ENCODE measurements at places on chromosomes 16 and 17.

GRCh38 chr17:68431661-68432071, 25.6 kb downstream of the WIPI1 start:
- no peak for DNase-seq

DNA sequence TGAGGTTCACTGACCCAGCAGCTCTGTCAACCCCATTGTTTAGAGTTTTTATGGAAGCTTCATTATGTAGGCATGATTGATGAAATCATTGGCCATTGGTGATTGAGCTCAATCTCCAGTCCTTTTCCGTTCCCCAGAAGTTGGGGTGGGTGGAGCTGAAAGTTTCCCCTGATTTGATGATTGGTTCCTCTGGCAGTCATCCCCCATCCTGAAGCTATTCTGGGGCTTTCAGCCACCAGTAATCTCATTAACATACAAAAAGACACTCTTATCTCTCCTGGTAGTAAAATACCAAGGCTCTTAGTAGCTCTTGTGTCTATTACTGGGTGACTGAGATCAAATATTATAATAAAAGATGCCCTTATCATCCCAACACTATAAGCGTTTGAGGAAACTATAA, 67.1 kb downstream of the TANC2 start:
- DNase-seq = no peak

DNA sequence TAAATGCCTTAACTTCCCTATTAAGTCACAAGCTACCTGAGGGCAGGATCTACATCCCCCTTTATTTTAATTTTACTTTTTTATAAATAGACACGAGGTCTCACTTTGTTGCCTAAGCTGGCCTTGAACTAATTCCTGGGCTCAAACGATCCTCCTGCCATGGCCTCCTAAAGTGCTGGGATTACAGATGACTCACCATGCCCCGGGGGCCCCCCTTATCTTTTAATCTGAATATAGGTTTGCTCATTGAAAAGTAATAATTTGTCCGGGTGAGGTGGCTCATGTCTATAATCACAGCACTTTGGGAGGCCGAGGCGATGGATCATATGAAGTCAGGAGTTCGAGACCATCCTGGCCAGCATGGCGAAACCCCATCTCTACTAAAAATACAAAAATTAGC, 14.2 kb downstream of the ETV4 start:
- DNase-seq = no peak

GRCh38 chr17:82670661-82671450, 22.6 kb upstream of the WDR45B start:
- no peak for DNase-seq

DNA sequence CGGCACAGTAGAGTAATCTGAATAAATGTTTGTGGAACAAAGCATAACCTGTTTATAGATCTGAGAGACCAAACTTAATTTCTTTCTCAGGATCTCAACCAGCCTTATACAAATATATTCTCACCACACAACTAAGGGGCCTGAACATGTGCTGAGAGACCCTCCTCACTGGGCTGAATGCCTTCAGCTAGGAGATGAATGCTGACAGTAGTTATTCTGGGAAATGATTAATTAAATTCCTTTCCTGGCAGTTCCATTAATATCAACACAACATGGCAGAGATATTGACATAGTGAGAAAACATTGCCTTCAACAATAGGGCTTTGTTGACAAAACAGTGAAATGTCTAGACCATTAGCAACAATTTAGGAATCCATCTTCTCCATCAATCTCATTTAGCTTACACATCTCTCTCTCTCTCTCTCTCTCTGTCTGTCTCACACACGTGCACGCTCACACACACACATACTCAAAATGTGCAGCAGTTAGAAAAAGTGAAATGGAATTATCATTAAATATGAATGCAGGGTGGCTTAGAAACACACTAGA, 780.8 kb upstream of the CDH8 start:
- no peak for DNase-seq

DNA sequence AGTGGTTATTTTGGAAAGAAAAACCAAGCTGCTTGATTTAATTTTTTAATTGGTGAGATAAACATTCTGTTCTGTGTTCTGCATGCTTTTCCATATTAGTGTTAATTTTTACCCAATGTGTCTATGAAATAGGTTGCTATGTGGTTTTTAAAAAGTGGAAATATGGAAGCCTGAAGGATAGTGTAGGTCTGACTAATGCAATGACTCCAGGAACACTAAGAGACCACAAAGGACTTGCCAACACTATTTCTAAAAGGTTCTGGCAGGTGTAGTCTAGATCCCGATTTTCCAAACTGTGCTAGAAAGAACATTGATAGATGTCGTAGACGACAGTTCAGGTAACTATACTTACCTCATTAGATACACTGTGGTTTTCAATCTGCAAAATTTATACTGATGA, 877.4 kb upstream of the GOT2 start:
- no peak for DNase-seq

DNA sequence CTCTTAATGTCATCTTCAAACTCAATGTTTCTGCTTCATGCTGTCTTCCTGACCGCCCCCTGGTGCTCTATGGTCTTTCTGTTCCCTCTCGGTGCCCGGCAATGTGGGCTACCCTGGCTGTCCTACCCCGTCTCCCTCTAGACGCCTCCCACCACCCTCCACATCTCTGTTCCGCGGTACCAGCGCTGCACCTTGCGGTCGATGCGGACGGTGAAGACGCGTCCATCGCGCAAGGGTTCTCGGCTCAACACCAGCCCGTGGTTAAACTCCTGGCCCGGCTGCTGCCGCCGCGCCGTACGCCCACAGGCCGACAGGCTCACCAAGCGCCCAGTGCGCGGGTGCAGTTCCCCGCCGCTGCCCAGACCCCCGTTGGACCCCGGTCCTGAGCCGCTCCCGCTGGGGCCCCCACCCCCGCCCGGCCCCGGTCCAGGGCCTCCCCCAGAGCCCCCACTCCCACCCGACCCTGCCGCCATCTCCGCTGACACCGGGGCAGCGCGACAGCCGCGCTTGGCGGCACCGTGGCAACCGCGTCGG, at the start of gene NEURL4:
Gene NEURL4 (minus strand): TSS at position 496 of the 534 bp plus-strand sequence. CDS start 23 bp downstream, at position 473.
- no peak for DNase-seq

DNA sequence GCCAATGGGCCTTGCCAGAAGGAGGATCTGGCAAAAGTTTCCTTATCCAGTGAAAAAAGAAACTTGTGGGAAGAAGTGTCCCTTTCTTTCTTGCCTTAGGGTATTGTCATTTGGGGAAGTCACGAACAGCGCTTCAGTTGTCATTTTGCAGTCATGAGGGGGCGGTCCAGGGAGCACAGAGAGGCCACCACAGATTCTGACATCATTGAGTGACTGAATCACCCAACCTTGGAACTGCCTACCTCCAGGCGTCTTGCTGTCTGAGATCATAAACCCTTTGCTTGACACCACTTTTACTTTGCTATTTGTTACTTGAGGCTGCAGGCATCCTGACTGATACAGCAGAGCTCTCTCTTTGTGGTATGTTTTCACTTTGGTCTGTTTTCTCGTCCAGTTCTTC, 3.1 kb upstream of the WSCD1 start:
- no peak for DNase-seq

DNA sequence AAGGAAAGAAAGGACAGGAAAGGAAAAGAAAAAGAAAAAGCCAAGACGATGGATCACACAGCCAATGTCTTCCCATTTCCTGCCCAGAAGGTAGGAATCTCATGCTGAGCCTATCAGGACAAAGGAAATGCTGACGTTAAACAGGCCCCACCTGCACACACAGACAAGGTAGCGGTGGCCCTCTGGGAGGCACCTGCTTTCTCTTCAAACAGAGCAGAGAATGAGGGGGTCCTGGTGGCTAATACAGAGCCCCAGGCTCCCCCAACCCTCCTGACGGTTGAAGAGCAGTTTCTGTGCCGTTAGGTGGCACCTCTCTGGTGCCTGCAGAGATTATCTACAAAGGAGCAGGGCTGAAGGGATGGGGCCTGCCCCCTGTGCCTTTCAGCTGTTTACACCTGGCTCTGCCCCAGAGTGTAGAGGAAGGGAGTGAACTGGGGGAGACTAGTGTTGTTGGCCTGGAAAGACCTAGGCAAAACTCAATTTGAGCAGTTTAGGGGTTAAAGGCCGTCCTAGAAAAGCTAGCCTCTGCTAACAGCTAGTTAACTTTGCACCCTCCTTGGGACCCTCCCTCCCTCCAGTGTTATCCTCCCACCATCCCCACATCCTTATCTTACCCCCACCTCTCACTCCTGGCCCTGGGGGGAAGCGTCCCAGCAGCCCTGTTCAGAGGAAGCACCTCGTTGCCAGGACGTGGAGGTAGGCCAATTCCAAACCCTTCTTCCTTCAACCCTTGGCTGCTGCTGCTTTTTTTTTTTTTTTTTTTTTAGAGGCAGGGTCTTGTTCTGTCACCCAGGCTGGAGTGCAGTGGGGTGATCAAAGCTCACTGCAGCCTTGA, 56.3 kb downstream of the ARHGAP27 start:
- no peak for DNase-seq

DNA sequence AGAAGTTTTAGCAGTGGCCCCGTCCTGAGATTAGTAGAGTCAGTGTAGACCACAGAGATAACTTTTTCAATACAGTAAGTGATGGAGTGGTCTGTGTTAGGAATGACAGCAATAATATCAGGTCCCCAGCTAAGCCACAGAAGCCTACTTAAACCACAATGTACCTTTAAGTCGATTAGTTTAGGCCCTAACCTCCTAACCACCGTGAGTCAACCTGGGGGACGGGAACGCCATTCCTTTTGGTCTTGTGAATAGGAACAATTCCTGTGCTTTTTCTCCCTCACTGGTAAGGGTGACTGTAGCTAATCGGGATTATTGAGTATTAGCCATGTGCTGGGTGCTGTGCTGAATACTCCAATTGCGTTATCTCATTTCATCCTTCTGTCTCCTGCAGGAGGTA, 14.0 kb downstream of the YPEL2 start:
- no peak for DNase-seq

DNA sequence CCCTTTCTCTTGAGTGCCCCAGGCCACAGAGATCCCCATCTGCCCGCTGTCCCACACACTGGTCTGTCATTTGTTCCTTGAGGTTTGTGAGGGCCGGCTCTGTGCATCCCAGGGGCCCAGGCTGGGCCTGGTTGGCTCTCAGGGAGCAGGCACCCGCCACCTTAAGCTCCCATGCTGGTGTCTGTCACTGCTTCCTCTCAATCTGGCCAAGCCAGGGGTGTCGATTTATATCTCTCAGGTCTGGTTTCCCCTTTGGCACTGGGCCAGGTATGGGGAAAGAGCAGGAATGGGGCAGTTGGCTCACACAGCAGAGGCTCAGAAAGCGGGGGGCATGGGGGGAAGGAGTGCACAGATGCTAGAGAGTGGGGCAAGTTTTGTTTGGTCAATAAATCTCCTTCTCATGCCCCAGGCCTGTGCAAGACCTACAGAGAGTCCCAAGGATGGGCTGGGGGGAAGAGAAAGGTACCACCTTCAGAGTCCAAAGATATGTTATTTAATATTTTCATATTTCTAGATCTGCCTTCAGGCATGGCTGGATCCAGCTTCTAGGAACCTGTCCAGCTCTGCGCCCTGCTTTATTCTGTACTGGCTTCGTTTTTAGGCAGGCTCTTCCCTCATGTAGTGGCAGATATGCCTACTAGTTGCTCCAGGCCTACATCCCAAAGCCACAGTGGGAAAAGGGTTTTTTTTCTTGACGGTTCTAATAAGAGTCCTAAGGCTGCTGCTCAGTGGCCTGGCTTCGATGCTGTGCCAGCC, 34.3 kb downstream of the IL4R start:
- no peak for DNase-seq

DNA sequence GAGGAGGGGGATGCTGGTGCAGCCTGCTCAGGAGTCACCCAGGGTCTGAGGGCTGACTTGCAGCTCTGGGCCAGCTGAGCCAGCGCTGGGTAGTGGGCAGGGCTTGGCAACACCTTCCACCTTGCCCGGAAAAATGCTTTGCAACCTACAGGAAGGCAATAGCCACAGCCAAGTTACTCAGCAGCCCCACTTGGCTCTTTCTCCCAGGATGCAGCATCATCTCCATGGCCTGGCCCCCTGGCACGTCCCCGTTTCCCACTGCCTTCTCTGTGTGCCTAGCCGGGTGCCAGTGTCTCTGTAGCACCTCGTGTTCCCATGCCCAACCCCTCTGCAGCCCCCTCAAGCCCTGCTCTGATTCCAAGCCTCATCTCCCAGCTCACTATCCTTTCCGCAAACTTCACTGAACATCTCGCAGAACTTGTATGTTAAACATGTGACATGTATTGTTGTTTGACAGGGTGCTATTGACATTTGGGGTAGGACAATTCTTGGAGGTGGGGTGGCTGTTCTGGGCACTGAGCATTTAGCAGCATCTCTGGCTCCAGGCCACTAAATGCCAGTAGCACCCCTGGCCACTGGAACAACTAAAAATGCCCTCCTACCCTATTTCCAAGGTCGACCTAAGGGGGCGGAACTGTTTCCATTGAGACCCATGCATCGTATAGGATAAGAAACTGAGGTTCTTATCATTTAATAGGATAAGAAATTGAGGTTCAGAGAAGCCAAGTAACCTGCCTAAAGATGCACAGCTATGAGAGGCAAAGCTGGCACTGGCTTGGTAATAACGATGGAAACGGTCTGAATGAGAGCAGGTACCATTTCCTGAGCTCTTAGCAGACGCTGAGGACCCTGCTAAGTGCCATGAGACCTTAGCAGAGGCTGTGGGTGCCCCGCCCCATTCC, 12.2 kb downstream of the DEXI start:
- no peak for DNase-seq

- no peak for DNase-seq
Measured at GRCh38 chr16:48537909-48538745, 71.9 kb downstream of the N4BP1 start.

DNA sequence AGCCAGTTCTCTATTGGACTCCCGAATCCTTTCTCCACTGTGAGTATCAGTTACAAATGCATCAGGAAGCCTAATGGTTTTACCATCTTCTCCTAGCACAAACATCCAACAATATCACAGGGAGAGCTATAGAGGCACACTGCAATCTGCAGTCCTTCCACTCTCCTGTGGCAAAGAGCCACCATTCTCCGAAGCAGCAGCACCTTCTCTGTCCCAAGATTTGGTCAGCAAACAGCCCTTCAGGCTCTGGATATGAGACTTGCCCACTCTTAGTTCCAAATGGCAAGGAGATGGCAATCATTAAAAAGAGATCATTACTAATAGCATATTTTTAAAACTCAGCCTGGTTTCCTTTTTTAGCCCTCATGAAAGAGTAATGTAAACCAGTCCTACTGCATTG, 223.4 kb downstream of the HS3ST3A1 start:
- DNase-seq = no peak

GRCh38 chr16:86221085-86221484, 289.2 kb upstream of the FOXF1 start:
- no peak for DNase-seq

- no peak for DNase-seq
Measured at GRCh38 chr16:74560912-74561311, 46.0 kb downstream of the GLG1 start.

GRCh38 chr17:52035336-52035915, 123.1 kb downstream of the CA10 start:
- no peak for DNase-seq

- peak; percentile 61 for DNase-seq
Measured at GRCh38 chr16:30063893-30064728, 1.4 kb upstream of the ALDOA start.

Measured in activated naive CD4-positive, alpha-beta T cell (primary cell).